ENCODE measurements at places on chromosomes 7 and 10. TPM values are rescaled to one million over a fixed set of nuclear protein-coding genes. Genes with fewer than 3 reads are reported as not detected.

The OR2A1 gene
- total RNA-seq: not detected

The PLCE1 gene
- not detected for total RNA-seq

The FAM241B gene
- total RNA-seq: 9.9 TPM

The AKR1C2 gene
- not detected for total RNA-seq

The HYCC1 gene
- total RNA-seq: 24.8 TPM

The GSAP gene
- 1.7 TPM for total RNA-seq

The PCDH15 gene
- total RNA-seq: not detected

The MOGAT3 gene
- total RNA-seq: not detected

The GRM3 gene
- not detected for total RNA-seq

The GIMAP4 gene
- 72.0 TPM for total RNA-seq

The CCZ1 gene
- total RNA-seq: 96.8 TPM

Measured in activated naive CD8-positive, alpha-beta T cell treated with anti-CD3 and anti-CD28 coated beads for 36 hours (primary cell).